ENCODE measurements at places on chromosomes 5 and 9. TPM values are rescaled to one million over a fixed set of nuclear protein-coding genes. Genes with fewer than 3 reads are reported as not detected.

Gene SLC36A3
- not detected for total RNA-seq

Gene ZMAT2
- total RNA-seq, result 71.3 TPM

Gene ARSI
- total RNA-seq, result not detected

Gene ARID3C
- total RNA-seq, result not detected

Gene UHRF2
- total RNA-seq, result 54.2 TPM

Gene PCDHA6
- total RNA-seq, result 29.8 TPM

Gene GRXCR2
- not detected for total RNA-seq

Gene GABRA6
- not detected for total RNA-seq

Gene ADRB2
- total RNA-seq, result not detected

Gene QRFP
- total RNA-seq, result not detected

Gene NTNG2
- 43.7 TPM for total RNA-seq

Gene TNC
- 34.5 TPM for total RNA-seq

Gene TMED7
- total RNA-seq, result 66.8 TPM

Gene IGFBPL1
- total RNA-seq, result 590 TPM

Gene SLC22A4
- 0.37 TPM for total RNA-seq

Gene SAXO1
- 0.37 TPM for total RNA-seq

Gene LIX1
- total RNA-seq, result not detected
